ENCODE measurements at places on chromosomes 2 and 18.

- DNase-seq, result no peak
Observed at GRCh38 chr18:51513517-51513916, 316.0 kb upstream of the MEX3C start.

GRCh38 chr18:63307551-63308200 is 11.9 kb downstream of the BCL2 start:
- no peak for DNase-seq

- no peak for DNase-seq
Observed at GRCh38 chr2:157480182-157480961, 36.5 kb upstream of the CYTIP start.

- DNase-seq, result no peak
Observed at GRCh38 chr2:127449898-127450297, 31.7 kb downstream of the PROC start.

GRCh38 chr2:54845094-54845493 is 121.6 kb downstream of the EML6 start:
- DNase-seq, result no peak

- no peak for DNase-seq
Observed at GRCh38 chr2:39150890-39151497, 30.1 kb upstream of the SOS1 start.

- peak; percentile 57 for DNase-seq
Observed at GRCh38 chr18:6055711-6056110, 160.4 kb upstream of the TMEM200C start.

DNA sequence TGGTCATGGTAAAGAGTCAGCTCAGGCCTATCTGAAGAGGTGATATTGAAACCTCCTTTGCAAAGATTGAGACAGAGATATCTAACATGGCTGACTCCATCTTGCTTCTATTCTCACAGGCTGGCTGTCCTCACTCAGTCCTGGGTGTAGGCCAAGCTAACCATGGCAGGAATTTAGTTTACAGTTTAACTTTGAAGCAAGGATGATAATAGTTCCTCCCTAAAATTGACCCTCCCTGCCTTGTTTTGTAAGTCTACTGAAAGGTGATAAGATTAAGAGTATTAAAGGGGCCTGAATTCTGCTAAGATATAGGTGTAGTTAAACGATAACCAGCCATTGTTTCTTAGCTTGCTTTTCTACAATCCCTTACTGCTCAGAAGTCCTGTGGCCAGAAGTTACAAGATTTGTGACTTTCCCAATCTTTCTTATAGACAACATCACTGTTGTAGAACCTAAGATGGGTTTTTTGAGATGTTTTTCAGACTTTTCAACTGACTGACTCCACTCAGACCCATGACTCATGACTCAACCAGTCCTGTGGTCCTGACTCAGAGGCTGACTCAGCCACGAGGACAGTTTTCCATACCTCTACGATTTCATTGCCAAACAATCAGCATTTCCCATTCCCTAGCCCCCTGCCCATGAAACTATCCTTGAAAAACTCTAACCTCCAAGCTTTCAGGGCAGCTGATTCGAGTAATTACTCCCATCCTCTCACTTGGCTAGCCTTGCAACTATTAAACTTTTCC is 195.7 kb upstream of the SESTD1 start:
- peak; percentile 91 for DNase-seq

DNA sequence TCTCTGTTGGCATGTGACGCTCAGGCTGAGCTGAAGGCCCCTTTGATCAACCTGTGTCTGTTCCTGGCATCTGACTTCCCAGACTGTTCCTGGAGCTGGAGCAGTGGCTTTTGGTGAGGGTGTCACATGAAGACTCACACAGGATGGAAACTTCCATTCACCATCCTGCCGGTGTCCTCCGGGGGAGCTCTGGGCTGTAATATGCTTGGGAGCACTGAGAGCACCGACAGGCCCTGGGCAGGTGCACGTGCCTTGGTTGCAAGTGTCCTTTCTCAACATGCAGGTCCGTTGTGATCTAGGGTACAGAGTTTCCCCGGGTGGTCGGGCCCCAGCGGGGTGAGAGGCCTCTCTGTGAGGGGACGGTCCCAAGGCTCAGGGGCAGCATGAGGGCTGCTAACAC is 24.8 kb upstream of the GBX2 start:
- no peak for DNase-seq

DNA sequence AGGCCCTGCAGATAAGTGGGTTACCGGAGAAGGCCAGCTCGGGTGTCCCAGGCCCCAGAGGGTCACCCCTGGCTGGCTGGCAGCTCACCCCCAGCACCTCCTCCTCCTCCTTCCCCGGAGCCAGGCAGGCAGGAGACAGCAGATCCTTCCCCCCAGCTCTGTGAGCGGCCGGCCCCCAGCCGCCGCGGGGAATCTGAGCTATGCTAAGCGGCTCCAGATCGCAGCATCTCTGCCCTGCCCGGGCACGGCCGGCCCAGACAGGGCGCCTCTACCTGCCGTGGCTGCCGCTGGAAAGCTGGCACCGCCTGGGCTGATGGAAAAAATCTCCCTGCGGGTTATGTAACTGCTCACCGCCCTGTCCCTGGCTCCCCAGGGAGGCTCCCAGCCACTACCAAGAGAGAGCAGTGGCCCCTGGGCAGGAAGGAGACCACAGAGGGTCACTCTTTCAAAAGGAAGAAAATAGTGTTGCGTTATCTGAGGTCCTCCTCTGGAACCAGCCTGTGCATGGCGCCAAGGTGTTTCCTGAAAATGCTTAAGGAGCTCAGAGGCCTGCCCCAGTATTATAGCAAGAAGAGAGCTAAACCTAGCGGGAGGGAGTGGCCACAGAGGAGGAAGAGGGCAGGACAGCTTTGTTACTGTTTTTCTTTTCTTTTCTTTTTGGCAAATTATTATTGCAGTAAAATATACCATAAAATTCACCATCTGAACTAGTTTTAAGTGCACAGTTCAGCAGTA is 179.0 kb downstream of the SMAD7 start:
- DNase-seq, result no peak

DNA sequence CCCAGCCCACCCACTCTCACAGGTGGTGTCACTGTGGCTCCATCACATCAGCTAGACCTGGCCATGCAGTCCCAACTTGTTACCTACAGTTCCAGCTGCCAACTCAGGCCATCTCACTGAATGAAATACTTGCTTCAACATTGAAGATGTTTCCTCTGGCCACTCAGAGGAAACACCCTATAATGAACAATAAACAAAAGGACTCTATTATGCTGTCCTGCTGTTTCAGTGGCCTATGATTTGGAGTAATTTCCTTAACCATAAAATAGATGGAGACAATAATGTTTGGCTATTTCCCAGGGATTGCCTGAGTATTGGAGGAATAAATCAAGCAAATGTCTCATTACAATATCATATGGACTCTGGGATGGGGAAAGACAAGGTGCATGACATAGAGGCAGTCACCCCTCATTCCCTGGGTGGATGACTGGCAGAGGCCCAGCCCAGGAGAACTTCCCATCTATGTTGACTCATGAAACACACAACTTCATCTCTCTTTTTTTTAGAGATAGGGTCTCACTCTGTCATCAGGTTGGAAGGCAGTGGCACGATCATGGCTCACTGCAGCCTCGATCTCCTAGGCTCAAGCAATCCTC is 134.4 kb downstream of the TGIF1 start:
- no peak for DNase-seq

- DNase-seq, result no peak
Observed at GRCh38 chr2:47373747-47374146, 29.2 kb upstream of the MSH2 start.

- DNase-seq, result no peak
Observed at GRCh38 chr18:43485545-43485963, 208.3 kb upstream of the SYT4 start.

- DNase-seq, result peak; percentile 43
Observed at GRCh38 chr2:42238644-42239288, 69.6 kb downstream of the EML4 start.

DNA sequence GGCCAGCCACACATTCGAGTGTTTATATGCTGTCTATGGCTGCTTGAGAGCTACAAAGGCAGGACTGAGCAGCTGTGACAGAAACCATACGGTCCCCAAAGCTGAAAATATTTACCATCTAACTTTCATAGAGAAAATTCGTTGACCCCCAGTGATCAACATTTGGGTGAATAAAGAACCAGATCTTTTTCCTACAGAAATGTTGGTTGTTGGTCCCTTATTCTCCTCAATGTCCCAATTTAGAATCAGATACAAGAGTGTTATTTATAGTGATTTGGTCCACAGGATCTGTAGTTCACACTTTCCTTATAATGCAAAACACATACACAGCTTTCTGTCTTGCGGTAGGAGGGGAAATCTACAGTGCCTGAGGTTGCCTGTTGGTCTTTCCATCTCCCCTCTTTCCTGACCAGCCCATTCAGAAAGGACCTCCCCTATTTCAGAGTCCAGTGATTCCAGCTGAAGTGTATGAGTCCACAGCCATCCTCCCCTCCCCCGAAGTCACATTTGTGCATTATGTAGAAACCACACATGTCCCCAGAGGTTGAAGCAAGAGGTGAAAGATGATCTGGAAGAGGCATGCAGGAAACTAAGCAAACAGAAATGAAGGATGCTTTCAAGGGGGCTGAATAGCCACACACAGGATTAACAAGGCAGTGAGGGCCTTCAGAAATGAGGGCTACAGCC is 61.9 kb downstream of the SPRED2 start:
- no peak for DNase-seq

DNA sequence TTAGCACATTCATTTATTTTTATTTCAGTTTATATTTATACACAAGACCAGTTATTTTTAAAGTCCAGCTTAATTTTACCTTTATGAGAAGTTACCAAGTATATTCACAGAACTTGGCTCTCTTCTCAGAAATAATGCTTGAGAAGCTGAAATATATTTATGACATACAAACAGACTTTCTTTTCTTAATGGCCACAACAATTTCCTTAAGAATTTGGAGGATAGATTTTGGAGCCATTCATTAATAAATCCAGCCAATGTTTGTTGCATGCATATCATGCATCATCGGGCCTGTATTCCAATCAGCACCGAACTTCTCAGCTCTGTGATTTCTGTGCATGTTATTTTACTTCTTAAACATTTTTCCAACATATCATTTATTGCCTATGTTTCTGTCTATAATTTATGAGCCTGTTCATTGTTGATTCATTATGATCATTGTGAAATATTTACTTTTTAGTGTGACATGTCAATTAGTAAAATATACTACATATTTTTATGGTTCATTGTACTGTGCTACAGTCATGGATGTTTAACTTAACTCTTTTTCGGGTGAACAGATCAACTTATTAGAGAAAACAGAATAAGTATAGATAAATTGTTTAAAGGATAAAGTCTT is 3.5 kb downstream of the GULP1 start:
- no peak for DNase-seq

DNA sequence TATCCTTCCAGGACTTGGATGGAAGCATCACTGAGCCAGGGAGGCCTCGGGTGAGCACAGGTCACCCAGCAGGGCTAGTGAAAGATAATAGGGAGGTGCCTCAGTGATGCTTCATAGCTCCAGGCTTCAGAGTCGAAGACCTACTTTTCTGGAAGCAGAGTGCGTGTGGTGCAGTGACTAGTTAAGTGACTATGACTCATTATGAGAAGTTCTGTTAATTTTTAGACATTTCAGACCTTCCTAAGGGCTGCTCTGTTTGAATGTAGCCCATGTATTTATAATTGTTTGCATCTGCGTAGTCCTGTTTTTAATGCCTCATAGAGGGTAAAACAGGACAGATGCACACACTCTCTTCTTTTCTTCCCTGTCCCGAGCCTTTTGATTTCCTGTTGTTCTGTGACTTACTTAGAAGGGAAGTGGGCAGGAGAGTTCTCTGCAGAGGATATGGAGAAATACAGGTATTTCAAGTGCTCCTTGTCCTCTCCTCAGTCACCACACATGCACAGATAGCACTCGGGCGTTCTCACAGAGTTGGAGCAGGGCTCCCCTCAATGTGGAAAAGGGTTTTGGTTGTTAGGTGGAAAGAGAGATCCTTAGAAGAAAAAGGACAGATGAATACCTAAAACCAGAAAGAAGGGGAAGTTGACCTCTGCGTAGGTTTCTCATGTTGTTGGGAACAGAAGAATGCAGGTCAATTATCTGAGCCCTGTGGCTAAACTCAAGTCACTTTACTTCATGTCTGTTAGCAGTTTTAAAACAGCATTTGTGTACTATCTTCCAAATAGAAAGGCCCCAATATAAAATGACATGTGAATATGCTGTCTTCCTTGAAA is 34.7 kb downstream of the RALB start:
- DNase-seq, result peak; percentile 81

DNA sequence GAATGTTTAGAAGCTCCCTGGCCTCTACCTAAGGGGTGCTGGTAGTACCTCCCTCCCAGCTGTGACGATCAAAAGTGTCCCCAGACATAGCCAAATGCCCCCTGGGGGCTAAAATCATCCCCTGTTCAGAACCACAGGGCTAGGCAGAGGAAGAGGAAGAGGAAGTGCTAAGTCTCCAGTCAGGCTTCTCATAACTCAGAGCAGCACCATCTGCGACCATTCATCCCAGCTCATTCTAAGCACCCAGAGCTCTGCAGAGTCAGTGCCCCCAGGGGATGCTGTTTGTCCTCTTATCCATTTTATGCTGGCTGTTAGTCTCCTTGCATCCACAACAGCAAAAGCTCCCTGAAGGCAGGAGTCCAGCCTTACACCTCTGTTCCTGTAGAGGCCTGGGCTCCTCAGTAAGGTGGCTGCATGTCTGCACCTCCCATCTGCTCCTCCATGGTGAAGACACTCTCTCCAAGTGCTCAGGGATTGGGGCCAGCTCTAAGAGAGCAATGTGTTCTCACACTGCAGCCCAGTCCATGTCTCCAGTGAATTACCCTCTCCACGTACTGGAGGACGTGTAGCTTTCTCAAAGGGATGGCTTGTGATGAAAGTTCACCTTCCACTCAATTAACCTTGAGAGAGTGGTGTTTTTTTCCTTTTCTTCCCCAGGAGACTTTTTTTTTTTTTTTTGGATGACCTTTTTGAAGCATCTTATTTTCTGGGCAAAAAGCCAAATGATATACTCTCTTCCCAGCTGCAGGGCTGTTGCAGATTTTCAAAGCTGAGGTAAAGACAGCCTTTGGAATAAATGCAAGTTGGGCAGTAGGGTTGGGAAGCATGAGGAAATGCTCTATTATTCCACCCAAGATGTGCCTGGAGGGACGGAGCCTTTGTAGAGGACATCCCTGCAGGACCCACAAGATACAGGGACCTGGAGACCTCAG is 158.9 kb upstream of the SLC14A2 start:
- DNase-seq, result no peak

- no peak for DNase-seq
Observed at GRCh38 chr18:54251606-54252390, 17.5 kb upstream of the POLI start.
